ENCODE measurements at places on chromosomes 12 and 14. TPM values are rescaled to one million over a fixed set of nuclear protein-coding genes. Genes with fewer than 3 reads are reported as not detected.
A peak's percentile ranks its signal among the peaks of the same experiment; 100 is the strongest.

DNA sequence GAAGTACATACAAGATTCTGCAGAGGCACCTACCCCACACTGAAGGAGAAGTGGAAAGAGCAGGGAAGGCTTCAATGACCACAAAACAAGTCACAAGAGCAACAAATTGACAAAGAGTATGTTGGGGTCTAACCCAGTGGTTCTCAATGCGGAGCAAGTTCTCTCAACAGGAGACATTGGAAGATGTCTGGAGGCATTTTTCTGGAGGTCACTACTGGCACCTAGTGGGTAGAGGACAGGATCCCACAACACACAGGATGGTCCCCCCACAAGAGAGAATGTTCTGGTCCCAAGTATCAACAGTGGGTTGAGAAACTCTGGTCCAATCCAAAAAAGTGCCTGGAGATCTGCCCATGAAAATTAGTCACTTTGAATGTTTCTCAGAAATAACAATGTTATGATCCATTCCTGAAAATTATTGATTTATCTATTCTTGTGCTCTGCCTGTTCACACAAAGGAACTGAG lies 3.4 kb downstream of the SSH1 start:
- peak; percentile 92 for DNase-seq

- DNase-seq = peak; percentile 71
These were observed 59.1 kb downstream of the ISCA2 start for GRCh38 chr14:74552623-74553022.

DNA sequence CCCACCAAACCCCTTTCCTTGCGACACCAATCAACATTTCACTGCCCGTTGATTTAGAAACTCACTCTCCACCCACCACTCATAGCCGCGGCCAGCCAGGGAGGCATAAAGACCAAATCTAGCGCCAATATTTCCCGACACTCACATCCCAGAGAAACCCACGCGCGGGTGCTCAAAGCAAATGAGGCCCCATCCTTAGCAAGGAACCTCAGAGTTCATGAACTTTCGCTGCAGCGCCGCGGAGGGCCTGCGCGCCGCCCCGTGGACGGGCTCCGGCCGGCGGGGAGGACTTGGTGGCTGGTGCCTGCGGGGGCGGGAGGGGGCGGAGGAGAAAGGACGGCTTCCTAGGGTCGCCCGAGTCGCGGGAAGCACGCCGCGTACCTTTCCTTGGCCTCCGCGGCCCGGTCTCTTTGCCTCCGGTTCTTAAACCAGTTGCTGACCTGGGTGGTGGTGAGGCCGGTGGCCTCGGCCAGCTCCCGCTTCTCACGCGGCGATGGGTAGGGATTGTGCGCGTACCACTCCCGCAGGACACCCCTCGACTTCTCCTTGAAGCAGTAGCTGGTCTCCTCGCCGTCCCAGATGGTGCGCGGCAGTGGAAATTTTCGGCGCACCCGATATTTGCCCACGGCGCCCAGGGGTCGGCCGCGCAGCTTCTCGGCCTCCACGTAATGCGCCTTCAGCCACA lies 886 bp downstream of the SIX1 start:
- DNase-seq = no peak

- DNase-seq = peak; percentile 98
These were observed 14.3 kb upstream of the ZFP36L1 start for GRCh38 chr14:68807148-68807600.

- no peak for DNase-seq
These were observed 45.0 kb upstream of the AMN1 start for GRCh38 chr12:31773867-31774266.

- DNase-seq = no peak
These were observed 190.0 kb upstream of the BMP4 start for GRCh38 chr14:54146601-54147000.

DNA sequence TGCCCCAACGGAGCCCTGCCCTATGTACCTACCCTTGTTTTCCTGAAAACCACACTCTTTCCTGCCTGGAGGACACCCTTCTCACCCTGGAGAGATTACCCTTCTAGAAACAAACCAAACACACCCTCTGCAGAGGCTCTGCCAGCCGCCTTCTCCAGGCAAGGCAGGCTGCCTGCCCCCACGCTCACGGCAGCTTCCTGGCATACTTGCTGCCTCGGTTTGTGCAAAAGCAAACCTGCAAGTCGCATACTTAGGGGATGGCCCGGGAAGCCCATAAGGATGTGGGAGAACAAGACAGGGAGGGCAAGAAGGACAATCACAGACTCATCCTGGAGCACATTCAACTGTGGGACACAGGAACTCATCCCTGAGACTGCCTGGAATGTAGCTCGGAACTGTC lies 154.0 kb upstream of the DIO3 start:
- no peak for DNase-seq

SSPN gene
- total RNA-seq = 9.8 TPM

A2ML1 gene
- not detected for total RNA-seq

STYK1 gene
- not detected for total RNA-seq

SRGAP1 gene
- 17.5 TPM for total RNA-seq

KRT2 gene
- not detected for total RNA-seq

KCNC2 gene
- not detected for total RNA-seq

All from fibroblast of lung (primary cell).